Stimulated activated CD4-positive, alpha-beta T cell treated with anti-CD3 and anti-CD28 coated beads, Interleukin-12 subunit alpha, Interleukin-12 subunit beta, amount 100 ng/mL, for 4 hours (primary cell): ENCODE measurements at places on chromosomes 4 and X.

DNA sequence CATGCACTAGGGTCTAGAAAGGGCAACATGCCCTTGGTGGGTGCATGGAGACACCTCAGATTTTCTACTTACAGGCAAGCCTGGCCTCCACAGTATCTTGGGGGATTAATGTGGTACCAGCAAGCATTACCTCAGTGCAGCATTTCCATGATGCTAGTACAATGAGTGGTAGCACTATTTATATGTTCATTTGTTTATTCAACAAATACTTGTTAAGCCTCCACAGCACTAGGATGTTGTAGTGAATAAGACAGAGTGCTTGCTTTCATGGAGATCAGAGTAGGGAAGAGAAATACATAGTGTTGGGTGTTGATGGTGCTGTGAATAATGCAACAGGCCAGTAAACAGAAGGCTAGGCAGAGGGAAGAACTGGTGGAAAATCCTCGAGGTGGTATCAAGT, 133.4 kb downstream of the KLHL8 start:
- no peak for DNase-seq

- no peak for DNase-seq
These were observed 44.6 kb downstream of the GABRB1 start for GRCh38 chr4:47075919-47076318.

GRCh38 chr4:105894660-105895582, at the start of gene NPNT:
NPNT (plus strand) TSS chr4:105895471; CDS start chr4:105895653, 182 bp downstream.
- no peak for DNase-seq

- no peak for DNase-seq
These were observed 101.1 kb downstream of the TSPAN5 start for GRCh38 chr4:98557194-98557892.

DNA sequence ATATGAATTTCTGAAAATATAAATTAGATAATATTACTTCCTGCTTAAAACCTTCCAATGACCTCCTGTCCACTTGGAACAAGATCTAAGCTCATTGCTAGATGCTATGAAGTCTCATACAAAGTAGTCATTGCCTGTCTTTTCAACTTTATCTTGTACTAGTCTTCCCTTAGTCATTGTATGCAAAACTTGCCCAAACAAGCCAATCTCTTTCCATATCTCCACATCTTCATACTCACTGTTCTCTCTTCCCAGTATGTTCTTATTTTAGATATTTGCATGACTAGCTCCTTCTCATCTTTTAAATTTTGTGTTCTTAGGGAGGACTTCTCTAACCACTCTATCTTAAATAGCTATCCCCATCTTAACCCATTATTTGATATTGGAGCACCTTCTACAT, 33.9 kb upstream of the CDX4 start:
- no peak for DNase-seq

- DNase-seq = peak; percentile 72
These were observed at the start of gene BCOR for GRCh38 chrX:40097504-40098263. BCOR (minus strand) TSS chrX:40097958; CDS start chrX:40077929, 20,029 bp downstream.

GRCh38 chrX:27797575-27797974, 10.2 kb upstream of the MAGEB10 start:
- DNase-seq = no peak

- no peak for DNase-seq
These were observed 146.7 kb downstream of the TBL1X start for GRCh38 chrX:9611436-9612145.

- no peak for DNase-seq
These were observed 45.7 kb upstream of the SLC34A2 start for GRCh38 chr4:25609976-25610375.

DNA sequence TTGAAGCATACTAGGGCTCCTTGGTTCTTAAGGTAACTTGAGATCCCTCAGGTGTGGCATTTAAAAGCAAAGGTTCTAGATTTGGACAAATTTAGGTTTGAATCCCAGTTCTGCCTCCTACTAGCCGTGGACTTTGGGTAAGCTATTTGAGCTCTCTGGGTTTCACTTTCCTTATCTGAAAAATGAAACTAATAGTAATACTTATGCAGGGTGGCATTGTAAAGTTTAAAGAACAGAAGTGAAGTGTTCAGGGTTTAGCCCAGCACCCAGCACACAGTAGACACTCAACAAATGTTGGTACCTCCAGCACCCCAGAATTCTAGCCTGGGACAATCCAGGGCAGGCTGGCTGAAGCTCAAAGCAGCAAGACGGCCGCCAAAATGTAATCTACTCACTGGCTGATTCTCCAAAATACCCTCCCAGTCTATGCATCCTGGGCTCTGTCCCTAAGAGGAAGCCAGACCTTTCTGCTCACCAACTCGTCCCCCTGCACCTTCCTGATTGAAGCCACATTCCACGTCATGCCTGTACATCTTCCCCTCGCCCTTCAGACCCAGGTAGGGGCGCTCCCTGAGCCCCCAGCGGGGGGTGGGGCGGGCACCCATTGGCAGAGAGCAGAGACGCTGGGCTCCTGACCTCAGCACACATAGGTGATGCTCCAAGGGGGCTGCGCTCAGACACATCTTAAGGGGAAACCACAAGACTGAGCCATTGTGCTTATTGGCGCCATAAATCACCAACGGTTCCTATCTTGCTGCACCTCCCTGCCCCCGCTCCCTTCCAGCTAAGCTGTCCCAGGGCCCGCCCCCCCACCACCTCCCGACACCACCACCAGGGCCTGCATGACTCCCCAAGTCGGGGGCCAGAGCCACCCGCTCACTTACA, 160.6 kb downstream of the BCOR start:
- DNase-seq = no peak

DNA sequence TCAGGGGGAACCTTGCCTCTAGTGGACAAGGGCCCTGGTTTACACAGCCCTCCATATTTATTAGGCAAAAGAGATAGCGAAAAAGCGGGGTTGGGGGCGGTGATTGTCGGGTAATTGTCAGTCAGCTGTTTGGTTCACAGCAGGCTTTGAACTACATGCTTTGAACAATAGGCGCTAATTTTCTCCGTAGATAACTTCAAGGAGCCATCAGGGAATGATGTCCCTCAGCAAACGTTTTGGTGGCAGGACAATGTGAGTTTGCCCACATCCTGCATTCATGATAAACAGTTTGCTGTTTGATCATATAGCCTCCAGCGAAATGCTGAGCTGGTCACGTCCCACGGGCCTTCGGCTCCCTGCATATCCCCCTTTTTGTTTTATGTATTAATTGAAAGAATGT, 65.2 kb downstream of the KANTR start:
- DNase-seq = no peak

GRCh38 chrX:96838537-96838936, 45.2 kb upstream of the RPA4 start:
- no peak for DNase-seq

DNA sequence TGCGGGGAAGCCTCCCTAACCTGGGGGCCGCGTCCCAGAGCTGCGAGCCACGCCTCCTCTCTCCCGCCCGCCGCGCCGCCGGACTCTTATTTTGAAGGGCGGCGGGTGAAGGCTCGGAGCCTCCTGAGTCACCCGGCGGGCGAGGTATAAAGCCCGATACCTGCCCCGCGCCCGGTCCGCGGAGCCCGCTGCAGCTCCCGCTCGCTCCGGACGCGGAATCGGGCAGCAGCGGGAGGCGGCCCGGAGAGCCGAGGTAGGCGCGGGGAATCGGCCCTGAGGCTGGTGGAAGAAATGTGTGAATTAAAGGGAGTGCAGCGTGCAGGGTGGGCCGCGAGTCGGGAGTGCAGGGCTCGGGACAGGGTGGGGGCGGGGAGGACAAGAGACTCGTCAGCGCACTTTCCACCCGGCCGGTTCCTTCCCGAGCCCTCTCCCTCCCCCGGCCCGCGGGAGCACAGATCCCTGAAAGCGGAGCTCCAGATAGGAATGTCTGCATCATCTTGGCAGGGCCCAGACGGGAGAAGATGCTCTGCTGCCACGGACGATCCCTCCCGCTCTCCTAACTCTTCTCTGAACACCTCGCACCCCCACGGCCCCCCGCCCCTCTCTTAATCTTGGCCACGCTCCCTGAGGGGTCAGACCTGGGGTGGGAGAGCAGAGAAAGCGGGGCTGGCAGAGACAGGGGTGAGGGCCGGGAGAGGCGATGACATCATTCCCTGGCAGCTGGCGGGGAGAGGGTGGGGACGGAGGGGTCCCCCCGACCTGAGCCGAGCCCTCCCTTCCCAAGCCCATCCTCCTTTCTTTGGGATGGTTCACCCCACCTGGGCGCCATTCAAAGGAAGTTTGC, 177.9 kb downstream of the CBR4 start:
- DNase-seq = peak; percentile 61

- no peak for DNase-seq
These were observed 1410.9 kb downstream of the PCDH18 start for GRCh38 chr4:136121426-136121825.

DNA sequence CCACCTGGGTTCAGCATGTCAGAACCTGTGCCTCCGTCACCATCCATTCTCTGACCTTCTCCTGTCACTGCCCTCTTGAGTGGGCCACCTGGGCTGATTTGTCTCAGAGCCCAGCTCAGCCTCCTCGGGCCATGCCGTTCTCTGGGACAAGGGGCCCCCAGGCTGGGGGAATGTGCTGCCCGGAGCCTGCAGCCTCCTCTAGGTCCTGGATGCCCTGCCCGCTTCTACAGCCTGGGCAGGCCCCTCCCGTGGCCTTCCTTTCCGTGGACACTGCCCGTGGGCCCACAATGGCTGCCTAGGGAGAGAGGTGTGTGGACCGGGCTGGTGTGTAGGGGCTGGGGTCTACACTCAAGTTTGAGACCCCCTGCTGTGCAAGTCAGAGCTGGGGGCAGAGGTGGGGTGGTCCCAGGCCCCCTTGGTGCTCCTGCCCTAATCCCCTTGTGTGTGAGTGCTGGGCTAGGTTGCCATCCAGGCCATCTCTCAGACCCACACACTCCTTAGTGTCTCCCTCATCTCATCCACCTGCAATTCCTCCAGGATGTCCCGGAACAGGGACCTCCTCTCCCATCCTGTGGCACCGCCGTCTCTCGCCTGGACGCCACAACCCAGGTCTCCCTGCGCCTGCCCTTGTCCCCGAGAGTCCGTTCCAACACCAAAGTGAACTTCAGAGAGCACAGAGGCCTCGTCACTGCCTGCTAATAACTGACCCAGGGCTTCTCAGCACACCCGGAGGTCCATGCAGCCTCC, 12.4 kb downstream of the PSAPL1 start:
- no peak for DNase-seq

DNA sequence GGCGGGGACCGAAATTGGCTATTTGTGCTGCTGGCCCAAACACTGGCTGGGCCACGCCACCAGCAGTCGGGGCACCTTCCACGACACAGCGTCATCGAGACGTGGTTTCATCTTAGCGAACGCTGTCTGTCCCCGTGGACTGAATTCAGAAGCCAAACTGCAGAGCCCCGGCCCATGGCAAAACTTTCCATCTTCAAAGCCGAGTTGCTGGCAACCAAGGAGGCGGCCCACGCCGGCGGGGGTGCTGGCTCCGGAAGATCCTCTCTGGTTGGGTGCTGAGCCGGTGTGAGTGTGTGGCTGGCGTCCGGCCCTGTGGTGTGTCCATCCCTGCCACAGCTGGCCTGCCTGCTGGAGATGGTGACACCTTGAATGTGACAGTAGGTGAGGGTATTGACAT, 96.6 kb upstream of the ADRA2C start:
- no peak for DNase-seq

- DNase-seq = no peak
These were observed 187.3 kb upstream of the RASGEF1B start for GRCh38 chr4:81659051-81659450.

GRCh38 chrX:11944501-11944900, 186.5 kb downstream of the MSL3 start:
- DNase-seq = no peak

DNA sequence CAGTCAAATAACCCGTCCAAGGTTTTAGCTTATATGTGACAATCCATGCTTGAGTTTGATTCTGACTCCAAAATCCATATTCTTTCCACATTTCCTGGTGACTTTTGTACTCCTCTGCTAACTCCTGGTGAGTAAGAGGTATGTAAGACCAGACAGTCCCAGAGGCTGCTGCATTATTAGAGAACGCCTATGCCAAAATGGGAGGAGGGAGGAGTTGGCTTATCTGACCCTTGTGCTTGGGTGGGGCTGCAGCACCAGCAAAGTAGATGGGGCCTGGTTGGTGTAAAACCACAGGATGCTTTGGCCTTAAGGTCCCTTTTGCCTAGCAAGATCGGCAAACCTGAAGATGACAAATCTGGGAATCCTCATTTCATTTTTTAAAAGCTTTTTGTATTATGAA, 9.1 kb upstream of the RNF212 start:
- DNase-seq = no peak

DNA sequence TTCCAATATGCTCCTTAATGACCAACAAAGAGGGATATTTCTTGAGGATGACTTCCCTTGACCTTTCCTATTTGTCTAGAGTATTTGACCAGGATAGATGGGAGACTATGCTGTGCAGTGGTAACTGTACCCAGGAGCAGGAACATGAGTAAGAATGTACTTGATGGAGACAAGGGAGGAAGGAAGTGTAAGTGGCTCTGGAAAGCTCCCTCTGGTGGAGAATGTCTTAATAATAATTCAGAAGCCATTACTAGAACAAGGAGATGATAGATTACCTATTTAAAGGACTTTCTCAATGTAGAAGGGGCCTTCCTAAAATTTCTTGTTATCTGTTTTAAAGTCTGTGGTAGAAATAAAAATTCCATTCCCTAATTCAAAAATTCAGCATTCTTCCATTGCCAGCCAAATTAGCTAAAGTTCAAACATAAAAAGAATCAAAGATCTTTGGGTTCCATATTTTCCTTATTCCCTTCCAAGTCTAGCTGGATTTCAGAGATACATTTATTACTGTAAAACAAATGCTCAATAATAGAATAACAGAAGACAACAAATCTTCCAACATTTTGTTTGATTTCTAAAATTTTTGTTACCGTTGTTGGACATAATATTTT, 83.8 kb downstream of the GRID2 start:
- DNase-seq = no peak

DNA sequence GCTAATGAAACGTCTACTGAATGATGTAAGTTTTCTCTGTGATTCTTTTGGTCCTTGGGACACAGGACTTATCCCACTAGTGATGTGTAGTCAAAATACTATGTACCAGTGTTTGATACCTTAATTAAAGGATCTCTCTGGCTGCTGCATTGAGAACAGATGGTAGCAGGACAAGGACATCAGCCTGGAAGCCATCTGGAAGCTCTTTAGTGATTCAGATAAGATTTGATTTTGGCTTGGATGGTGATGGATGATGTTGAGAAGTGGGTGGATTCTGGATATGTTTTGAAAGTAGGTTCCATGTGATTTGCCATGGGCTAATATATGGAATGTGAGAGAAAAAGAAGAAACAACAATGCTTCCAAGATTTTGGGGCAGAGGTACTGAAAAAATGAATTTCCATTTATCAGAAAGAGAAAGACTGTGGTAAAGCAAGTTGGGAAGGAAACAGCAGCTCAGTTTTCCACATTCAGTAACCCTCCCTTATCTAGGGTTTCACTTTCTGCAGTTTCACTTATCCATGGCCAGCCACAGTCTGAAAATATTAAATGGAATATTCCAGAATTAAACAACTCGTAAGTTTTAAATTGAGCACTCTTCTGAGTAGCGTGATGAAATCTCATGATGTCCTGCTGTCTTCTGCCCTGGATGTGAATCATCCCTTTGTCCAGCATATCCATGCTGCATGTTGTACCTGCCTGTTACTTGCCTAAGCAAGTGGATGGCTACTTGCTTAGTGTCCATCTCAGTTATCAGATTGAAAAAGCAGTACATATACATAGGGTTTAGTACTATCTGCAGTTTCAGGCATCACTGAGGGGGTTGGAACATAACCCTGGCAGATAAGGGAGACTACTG, 15.6 kb downstream of the CD38 start:
- DNase-seq = no peak

GRCh38 chr4:173243321-173243720, 74.7 kb downstream of the GALNT7 start:
- DNase-seq = no peak
